Smooth muscle cell of the coronary artery (primary cell): ENCODE measurements at places on chromosomes 7 and 10. TPM values are rescaled to one million over a fixed set of nuclear protein-coding genes. Genes with fewer than 3 reads are reported as not detected.

The HTR5A gene
- not detected in 2 replicates for total RNA-seq

The RBM28 gene
- 14.2 and 18.0 TPM in 2 replicates for total RNA-seq

The SLC39A12 gene
- total RNA-seq, result not detected in 2 replicates

The C10orf67 gene
- total RNA-seq, result not detected in 2 replicates

The GRM3 gene
- total RNA-seq, result not detected in 2 replicates

The MMP21 gene
- total RNA-seq, result 0.30 TPM in 1 of 2 replicates, not detected in the other

The ANXA8L1 gene
- 0.23 TPM in 1 of 2 replicates, not detected in the other for total RNA-seq

The TPK1 gene
- 3.2 and 7.3 TPM in 2 replicates for total RNA-seq

The FEZF1 gene
- total RNA-seq, result not detected in 2 replicates

The ARMS2 gene
- not detected in 2 replicates for total RNA-seq

The NOM1 gene
- total RNA-seq, result 9.4 and 11.5 TPM in 2 replicates

The CYP2E1 gene
- total RNA-seq, result 0.53 and 0.59 TPM in 2 replicates

The LRRD1 gene
- under 0.01 TPM in 1 of 2 replicates, not detected in the other for total RNA-seq

The MBLAC1 gene
- 1.4 and 2.2 TPM in 2 replicates for total RNA-seq

The MICALL2 gene
- 13.7 and 17.1 TPM in 2 replicates for total RNA-seq

The UCMA gene
- not detected in 2 replicates for total RNA-seq

The CALML5 gene
- total RNA-seq, result not detected in 2 replicates

The A1CF gene
- not detected in 2 replicates for total RNA-seq

The CLRN3 gene
- total RNA-seq, result not detected in 2 replicates

The PRF1 gene
- total RNA-seq, result not detected in 2 replicates

The MARCHF5 gene
- 8.0 and 13.1 TPM in 2 replicates for total RNA-seq

The WASHC2A gene
- total RNA-seq, result 40.8 and 102 TPM in 2 replicates

The CPED1 gene
- 32.2 and 50.7 TPM in 2 replicates for total RNA-seq

The TMEM229A gene
- 0.23 and 0.38 TPM in 2 replicates for total RNA-seq

The AKR1D1 gene
- total RNA-seq, result not detected in 2 replicates

The NPSR1 gene
- total RNA-seq, result not detected in 2 replicates

The GNGT1 gene
- total RNA-seq, result not detected in 2 replicates

The GPR37 gene
- total RNA-seq, result 0.30 TPM in 1 of 2 replicates, not detected in the other

The VIPR2 gene
- total RNA-seq, result 0.23 TPM in 1 of 2 replicates, not detected in the other

The ITIH5 gene
- total RNA-seq, result 0.08 and 3.6 TPM in 2 replicates

The FAM131B gene
- total RNA-seq, result 0.98 and 2.7 TPM in 2 replicates

The CFAP46 gene
- total RNA-seq, result 0.12 and 0.38 TPM in 2 replicates

The SPDYE5 gene
- total RNA-seq, result 0.12 TPM in 1 of 2 replicates, not detected in the other

The GIMAP2 gene
- 0.60 and 4.7 TPM in 2 replicates for total RNA-seq

The TEX36 gene
- total RNA-seq, result not detected in 2 replicates

The KRIT1 gene
- 23.4 and 27.9 TPM in 2 replicates for total RNA-seq

The CHN2 gene
- total RNA-seq, result 1.2 and 2.2 TPM in 2 replicates

The ELFN1 gene
- total RNA-seq, result 0.08 and 3.2 TPM in 2 replicates

The SYT15B gene
- total RNA-seq, result 0.30 TPM in 1 of 2 replicates, not detected in the other

The PHKG1 gene
- total RNA-seq, result 0.98 and 7.5 TPM in 2 replicates

The PLEKHS1 gene
- not detected in 2 replicates for total RNA-seq
